NCI-H345 (cell line): ENCODE measurements at places on chromosomes 5 and 9.
A peak's percentile ranks its signal among the peaks of the same experiment; 100 is the strongest.

- no peak for DNase-seq
These were observed 11.5 kb upstream of the FAM120AOS start for GRCh38 chr9:93464876-93465275.

- DNase-seq = peak; percentile 50
These were observed 319.2 kb downstream of the SLCO4C1 start for GRCh38 chr5:101976933-101977332.

DNA sequence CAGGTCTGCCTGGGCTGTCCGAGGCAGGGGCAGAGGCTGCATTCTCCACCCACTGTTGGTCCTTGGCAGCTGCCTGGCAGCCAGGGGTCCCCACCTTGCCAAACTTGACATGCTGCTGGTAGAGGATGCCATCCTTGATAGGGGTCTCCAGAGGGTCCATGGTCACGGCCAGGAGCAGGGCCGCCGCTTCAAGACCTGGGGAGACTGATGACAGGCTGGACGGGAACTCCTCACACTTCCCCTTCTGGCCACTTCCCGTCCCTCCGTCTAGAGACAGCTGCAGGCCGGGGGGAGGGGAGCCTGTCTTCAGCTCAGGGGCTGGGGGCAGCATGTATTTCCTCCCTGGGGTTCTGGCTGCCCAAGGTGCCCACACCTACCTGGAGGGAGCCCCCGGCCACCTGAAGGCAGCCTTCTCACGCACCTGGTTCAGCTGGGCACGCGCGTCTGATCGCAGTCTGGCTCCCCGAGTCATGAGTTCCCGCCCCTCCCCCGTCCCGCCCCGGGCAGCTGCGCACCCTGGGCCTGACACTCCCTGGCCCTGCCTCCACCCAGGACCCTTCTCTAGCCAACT is at the start of gene DOK3:
Gene DOK3 (minus strand): TSS at position 446 of the 571 bp plus-strand sequence. CDS start 286 bp downstream, at position 160.
- DNase-seq = no peak

DNA sequence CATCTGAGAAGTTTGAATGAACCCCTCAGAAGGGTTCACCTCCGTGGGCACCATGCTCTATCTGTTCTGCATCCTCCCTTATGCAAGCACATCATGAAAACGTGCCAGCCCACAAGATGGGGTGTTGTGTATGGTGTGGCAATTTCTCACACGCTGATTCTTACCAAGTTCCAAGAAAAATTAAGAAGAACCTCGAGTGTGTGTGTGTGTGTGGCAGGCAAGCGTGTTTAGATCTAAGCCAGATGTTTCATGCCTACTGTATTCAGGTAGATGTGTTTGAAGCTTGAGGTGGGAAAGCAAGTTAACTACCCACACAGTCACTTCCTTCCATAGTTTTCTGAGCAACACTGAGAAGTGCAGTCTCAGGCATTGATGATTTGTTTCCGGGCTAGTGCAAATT is 77.7 kb upstream of the GNA14 start:
- DNase-seq = no peak

DNA sequence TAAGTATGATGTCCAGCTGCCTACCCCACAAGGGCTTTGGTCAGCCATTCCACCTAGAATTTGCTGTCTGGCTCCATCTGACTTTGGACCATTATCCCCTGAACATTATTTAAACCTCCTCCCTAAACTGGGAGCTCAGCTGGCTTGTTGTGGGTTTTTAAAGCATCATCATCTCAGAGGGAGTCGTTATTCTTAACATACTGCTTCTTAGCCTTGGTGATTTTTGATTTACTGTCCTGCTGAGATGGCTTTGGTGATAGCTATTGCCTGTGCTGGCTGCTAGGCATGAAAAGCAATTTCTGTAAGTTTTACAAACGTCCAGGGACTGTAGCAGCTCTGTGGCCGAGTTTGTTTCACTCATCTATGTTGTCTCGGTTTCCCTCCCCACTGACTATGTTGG is 256.1 kb downstream of the NR3C1 start:
- DNase-seq = no peak

- no peak for DNase-seq
These were observed 142.8 kb downstream of the RASEF start for GRCh38 chr9:82920154-82920553.

- no peak for DNase-seq
These were observed 23.4 kb downstream of the NREP start for GRCh38 chr5:111733571-111733970.

- DNase-seq = no peak
These were observed 67.1 kb downstream of the DAPK1 start for GRCh38 chr9:87564791-87565241.

GRCh38 chr5:39569857-39570256 is 145.1 kb upstream of the DAB2 start:
- no peak for DNase-seq

DNA sequence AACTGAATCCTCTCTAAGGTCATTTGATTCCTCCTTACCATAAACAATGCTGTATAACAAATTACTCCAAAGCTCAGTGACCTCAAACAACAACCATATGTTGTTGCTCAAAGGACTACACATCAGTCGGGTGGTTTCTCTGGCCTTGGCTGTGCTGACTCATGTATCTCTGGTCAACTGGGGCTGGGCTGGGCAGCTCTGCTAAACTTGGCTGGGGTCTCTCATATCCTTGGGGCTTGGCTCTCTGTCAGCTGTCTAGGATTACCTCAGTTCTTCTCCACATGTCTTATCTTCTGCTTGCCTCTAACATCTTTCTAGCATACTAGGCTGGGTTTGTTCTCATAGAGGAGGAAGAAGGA is 86.4 kb downstream of the GALNT10 start:
- DNase-seq = no peak

DNA sequence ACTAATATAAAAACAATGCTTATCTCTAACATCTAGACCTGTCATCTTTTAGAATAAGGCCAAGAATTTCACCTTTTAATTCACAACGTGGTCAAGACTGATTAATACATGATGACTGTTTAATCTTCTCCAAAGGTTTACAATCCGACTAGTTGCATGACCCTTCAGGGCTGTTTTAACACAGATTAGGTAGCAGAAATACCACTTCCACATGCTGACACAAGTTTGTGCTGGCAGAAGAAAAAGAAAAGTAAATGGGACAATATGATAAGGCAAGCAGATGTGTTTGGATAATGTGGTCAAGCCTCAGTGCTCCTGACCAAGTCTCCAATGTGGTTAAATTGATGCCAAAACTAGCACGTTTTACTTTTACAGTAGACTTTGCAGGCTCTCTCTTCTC is 31.1 kb downstream of the SEMA6A start:
- no peak for DNase-seq

- no peak for DNase-seq
These were observed 65.5 kb downstream of the NACC2 start for GRCh38 chr9:136029556-136029955.

DNA sequence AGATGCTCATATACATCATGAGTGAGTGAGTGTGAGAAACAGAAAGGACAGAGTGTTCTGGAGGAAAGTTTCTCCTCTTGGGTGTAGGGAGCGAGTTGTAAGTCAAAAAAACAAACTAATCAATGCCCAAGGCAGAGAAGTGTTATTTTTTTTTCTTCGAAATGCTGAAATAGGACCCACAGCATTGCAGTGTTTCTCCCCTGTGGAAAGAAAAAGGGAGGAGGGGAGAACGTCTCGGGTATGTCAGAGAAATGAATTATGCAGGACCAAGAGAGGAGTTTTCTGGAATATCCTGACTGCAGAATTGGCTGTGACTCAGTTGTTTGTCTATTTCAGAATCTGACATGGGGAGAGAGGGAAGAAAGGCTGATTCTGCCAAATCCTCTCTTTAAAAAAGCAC is 337.9 kb upstream of the RFX3 start:
- DNase-seq = no peak

- DNase-seq = no peak
These were observed 207.1 kb upstream of the MEF2C start for GRCh38 chr5:89090037-89090436.

DNA sequence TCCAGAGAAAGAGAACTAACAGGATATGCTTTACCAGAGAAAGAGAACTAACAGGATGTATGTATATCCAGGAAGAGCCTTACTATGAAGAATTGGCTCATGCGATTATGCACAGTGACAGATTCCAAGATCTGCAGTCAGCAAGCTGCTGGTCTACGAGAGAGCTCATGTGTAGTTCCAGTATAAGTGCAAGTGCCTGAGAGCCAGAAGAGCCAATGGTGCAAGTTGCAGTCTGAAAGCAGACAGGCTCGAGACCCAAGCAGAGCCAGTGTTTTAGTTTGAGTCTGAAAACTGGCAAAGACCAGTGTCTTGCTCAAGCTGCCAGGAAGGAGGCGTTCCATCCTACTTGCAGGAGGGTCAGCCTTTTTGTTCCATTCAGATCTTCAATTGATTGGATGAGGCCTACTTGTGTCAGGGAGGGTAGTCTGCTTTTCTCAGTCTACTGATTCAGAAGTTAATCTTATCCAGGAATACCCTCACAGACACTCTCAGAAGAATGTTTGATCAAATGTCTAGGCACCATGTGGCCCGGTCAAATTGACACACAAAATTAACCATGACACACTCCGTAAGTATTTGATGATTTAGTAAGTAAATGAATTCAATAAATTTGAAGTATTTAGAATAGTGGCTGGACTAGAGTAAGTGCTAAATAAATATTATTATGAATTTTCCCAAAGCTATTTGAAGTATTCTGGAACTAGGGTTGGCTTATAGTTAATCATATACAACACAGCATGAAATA is 372.1 kb upstream of the SGCD start:
- no peak for DNase-seq

- no peak for DNase-seq
These were observed 80.6 kb upstream of the SHB start for GRCh38 chr9:38149647-38150046.

- DNase-seq = no peak
These were observed 133.7 kb downstream of the DMAC1 start for GRCh38 chr9:7665874-7666273.

DNA sequence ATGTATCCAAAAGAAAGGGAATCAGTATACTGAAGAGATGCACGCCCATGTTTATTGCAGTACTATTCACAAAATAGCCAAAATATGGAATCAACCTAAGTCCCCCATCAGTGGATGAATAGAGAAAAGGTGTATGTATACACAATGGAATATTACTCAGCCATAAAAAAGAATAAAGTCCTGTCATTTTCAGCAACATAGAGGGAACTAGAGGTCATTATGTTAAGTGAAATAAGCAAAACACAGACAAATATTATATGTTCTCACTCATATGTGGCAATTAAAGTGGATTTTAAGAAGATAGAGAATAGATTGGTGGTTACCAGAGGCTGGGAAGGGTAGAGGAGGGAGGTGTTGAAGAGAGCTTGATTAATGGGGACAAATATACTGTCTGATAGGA is 88.6 kb downstream of the NIPBL start:
- no peak for DNase-seq

DNA sequence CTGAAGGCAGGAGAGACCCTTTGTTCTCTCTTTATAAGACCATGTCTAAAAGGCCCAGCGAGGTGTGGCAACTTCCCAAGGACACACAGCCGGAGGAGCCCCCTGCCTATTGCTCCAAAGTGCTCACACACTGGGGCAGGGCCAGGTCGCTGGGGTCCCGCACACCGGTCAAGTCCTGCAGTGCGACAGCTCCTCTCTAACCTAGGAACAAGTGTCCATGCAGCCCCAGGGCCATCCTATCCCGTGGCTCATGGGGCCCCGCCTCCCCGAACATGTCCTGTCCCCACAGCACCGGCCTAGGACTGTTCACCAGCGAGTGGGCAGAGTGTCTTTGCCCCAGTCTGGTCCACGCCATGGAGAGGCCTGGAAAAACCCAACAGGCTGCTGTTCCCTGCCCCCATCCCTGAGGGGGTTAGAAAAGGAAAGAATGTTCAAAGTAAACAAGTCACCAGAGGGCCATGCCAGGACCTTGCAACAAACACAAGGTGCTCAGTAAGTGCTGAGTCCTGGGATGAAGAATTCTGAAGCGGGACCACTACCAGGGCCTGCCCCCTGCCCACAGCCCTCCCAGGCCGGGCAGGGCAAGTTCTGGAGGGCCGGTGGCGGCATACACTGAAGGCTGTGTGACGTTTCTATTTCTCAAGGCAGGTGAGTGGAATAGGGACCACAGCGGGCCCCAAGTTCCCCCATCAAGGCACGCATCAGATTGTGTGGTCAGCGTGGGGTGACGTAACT is 938 bp downstream of the NINJ1 start:
- DNase-seq = no peak

GRCh38 chr9:107717529-107718314 is 228.2 kb upstream of the KLF4 start:
- no peak for DNase-seq

- DNase-seq = no peak
These were observed 48.5 kb upstream of the NAA35 start for GRCh38 chr9:85892401-85892800.

- DNase-seq = no peak
These were observed 1806.1 kb upstream of the CDH6 start for GRCh38 chr5:29387384-29387783.

GRCh38 chr9:90966031-90966290 is 164.3 kb downstream of the SYK start:
- DNase-seq = no peak

DNA sequence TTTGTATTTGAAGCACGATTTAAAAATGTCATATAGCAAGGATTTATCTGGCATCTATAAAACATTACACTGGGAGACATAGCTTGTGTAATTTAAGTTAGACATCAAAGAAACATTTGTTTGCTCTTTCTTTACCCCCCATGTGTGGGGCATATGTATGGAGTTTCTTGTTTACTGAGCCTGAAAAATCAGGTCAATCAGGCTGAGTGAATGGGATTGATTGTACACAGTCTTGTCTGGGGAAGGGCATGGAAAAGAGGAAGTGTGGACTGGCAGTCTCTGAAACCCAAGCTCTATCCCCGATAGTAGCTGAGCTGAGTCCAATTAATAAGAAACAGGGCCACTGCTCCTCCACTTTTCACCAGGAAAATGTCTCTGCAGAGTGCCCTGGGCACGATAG is 49.4 kb downstream of the SLC46A2 start:
- no peak for DNase-seq

GRCh38 chr5:134530301-134531077 is 5.0 kb downstream of the JADE2 start:
- DNase-seq = no peak

GRCh38 chr5:38113456-38113855 is 144.9 kb upstream of the EGFLAM start:
- no peak for DNase-seq

- no peak for DNase-seq
These were observed 337.8 kb downstream of the DEPDC1B start for GRCh38 chr5:60362158-60362557.

- DNase-seq = no peak
These were observed 236.3 kb downstream of the NSG2 start for GRCh38 chr5:174281855-174282254.

DNA sequence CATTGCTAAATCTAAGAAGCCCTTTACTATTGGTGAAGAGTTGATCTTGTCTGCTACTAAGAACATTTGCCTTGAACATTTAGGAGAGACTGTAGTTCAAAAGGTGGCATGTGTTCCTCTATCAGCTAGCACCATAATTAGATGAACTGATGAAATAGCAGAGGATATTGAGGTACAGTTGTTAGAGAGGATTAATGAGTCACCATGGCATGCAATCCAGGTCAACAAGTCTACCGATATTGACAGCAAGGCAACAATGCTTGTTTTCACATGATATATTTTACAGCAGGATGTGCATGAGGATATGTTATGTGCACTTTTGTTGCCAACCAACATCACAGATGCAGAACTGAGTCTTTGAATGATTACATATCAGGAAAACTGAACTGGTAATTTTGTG is 134.3 kb upstream of the CDH9 start:
- DNase-seq = no peak
